ENCODE measurements at places on chromosomes 11 and 22. TPM values are rescaled to one million over a fixed set of nuclear protein-coding genes. Genes with fewer than 3 reads are reported as not detected.

- DNase-seq, result no peak
These were observed 4.7 kb downstream of the C11orf52 start for GRCh38 chr11:111923351-111923788.

DNA sequence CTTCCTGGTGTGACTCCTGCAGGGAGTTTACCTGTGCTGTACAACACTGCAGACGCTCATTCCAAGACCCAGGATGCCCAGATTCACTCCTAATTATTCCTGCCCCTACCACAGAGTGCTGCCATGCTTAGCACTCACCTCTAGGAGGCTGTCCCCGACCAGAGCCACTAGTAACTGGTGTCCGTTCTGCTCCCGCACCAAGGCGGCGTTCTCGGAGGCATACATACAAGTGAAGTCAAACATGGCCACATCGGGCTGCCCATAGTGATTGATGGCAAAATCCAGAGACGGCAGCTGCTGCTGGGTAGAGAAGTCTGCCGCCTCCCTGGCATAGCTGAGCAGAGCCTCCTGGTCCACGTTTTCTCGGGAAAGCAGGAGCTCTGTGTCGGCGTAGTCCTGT lies 122.3 kb upstream of the BID start:
- DNase-seq, result no peak

- no peak for DNase-seq
These were observed 8.0 kb upstream of the DSCAML1 start for GRCh38 chr11:117805045-117805444.

GRCh38 chr11:100706179-100706578 lies 19.1 kb downstream of the ARHGAP42 start:
- DNase-seq, result no peak

GRCh38 chr11:746289-747157 lies 741 bp upstream of the TALDO1 start:
- DNase-seq, result no peak

DNA sequence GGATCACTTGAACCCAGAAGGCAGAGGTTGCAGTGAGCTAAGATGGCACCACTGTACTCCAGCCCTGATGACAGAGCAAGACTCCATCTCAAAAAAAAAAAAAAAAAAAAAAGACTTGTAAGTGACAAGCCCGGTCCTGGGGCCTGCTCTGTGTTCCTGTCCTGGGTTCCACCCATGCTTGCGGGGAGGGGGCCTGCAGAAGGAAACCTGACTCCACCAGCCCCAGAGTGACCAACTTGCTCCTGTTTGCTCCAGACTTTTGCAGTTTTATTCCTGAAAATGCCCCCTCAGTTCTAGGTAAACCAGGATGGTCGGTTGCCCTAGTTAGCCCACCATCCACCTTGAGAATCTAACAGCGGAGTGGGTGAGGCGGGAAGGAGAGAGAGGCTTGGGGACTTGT lies 10.1 kb upstream of the LRP5 start:
- DNase-seq, result no peak

The LRP4 gene
- total RNA-seq, result 50.0 TPM

- no peak for DNase-seq
These were observed 392.5 kb downstream of the CTTN start for GRCh38 chr11:70790671-70791300.

The LSP1 gene
- total RNA-seq, result 23.6 TPM

DNA sequence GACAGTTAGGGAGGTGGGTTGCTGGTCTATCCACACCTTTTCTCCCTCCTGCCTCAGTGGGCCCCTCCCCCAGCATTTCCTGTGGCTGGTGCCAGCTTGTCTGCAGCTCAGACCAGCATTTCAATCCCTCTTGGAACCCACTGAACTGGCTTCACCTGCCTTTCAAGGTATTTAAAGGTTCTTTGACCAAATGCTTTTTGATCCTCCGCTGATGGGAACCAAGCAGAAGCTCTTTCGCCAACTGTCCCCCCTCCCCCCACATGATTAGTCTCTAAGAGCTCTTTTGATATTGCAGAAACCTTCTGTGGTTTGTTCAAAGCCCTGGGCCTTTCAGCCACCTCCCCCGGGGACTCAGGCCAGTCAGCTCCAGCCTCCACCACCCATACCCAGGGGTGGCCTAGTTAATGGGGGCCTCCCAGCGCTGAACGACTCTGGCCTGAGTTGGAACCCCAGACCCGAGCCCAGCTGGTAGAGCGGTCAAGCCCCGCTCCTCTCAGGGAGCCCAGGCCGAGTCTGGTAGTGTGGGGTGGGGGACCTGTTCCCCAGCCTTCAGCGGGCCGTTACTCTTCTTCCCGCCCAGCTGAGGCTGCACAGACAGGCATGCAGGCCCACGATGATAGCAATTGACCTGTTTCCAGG lies 6.0 kb upstream of the SYT7 start:
- no peak for DNase-seq

DNA sequence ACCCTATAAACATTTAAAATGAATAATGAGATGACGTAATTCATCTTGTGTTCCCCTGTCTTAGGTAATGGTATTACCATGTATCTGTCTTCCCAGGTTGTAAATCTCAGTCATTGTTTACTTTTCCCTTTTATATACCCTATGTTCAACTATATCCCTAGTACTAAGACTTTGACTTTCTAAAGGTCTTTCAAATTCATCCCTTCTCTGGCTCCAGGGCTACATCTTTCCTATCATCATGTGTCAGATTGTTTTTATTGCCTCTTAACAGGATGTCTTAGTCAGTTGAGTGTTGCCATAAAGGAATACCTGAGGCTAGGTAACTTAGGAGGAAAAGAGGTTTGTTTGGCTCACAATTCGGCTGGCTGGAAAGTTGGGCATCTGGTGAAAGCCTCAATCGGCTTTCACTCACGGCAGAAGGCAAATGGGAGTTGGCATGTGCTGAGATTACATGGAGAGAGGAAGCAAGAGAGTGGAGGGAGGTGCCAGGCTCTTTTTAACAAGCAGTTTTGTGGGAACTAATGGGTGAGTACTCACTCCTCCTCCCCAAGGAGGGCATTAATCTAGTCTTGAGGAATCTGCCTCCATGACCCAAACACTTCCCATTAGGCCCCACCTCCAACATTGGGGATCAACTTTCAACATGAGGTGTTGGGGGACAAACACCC lies 11.6 kb upstream of the DLAT start:
- no peak for DNase-seq

The DUSP8 gene
- total RNA-seq, result 28.2 TPM

DNA sequence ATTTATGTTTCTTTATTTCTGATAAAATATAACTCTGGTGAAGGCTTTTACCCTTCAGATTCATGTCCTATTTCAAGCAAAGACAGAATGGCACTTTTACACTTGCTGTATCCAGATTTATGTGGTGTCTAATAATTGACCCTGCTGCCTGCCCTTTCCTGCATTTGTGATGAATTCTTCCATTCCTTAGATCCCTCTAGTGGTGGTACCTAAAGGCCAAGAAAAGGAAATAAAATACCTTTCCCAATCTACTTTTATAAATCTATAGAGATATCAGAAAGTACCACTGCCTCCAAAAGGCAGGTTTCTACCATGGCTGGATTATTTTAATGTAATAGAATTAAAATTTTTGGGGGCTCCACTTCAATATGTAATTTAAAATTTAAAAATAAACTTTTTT lies 34.2 kb downstream of the CCDC81 start:
- no peak for DNase-seq

GRCh38 chr11:70575396-70576060 lies 177.2 kb downstream of the CTTN start:
- no peak for DNase-seq

The TREH gene
- total RNA-seq, result 2.2 TPM

The NPAS4 gene
- not detected for total RNA-seq

DNA sequence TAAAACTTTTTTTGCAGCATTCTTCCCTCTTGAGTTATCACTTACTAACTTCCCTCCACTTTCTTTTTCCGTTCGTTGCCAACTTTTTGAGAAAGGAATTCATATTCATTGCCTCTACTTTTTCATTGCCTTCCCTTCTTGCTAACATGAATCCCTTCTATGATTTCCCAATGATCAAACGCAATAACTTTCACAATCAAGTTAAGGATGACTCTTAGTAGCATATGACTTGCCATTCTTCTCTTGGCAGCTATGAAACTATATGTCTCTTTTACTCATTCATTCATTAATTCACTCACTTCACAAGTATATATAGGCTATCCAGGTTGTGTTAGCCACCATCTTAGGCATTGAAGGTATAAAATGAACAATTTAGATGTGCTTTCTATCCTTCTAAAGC lies 16.6 kb upstream of the ARHGAP20 start:
- DNase-seq, result no peak

The LRRC75B gene
- 15.7 TPM for total RNA-seq

GRCh38 chr22:45889539-45890350 lies 87.2 kb downstream of the WNT7B start:
- peak; percentile 41 for DNase-seq

GRCh38 chr11:87976009-87976408 lies 199.2 kb downstream of the RAB38 start:
- DNase-seq, result no peak

DNA sequence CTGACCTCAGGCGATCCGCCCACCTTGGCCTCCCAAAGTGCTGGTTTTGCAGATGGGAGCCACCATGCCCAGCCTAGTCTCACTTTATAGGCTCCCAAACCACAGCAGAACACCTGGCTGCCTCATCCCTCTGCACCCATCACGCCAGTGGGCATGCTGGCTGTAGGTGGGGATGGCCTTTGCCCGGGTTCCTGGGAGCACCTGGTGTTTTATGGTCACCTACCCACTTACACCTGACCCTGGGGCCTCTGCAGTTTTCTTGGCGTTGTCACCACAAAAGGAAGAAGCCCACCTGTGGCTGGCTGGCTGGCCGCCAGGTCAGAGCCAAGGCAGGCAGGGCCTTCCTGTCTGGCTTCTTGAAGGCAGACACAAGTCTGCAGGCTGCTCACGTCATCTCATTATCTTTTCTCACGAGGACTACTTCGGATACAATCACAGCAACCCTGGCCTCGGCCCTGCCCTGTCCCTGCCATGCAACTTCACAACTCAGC lies 8.2 kb downstream of the RRP7A start:
- peak; percentile 33 for DNase-seq

- no peak for DNase-seq
These were observed 981.0 kb upstream of the FAT3 start for GRCh38 chr11:91243630-91244029.

DNA sequence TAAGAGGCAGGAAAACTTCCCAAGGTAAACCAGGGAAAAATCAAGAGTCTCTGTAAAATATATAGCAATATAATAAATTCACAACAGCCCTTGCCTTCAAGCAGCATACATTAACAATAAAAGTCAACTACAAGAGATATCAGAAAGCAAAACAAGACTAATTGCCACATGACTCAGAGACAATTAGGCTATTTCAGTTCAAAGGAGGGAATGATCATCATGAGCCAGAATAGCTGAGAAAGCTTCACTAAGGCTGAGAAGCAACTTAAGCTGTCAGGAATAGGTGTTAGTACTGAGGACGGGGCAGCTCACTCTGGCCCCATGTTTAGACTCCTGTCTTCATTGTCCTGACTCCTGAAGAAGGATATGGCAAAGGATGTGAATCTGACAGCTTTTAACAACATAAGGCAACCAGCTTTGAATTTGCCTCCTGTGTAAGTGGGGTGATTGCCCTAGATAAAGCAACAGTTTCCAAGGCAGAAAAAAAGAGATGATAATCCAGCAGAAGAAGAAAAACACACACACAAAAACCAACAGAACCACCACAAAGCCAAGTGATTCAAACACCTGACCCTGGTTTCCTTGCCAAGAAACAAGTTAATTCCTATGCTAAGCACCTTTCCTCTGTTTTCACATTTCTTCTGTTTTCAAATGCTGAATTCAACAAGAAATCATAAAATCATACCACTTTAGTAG lies 60.8 kb downstream of the SIK3 start:
- DNase-seq, result no peak

GRCh38 chr22:19884954-19885751 lies 30.5 kb upstream of the GNB1L start:
- DNase-seq, result no peak

GRCh38 chr22:37331034-37331428 lies 48.7 kb downstream of the CYTH4 start:
- no peak for DNase-seq

DNA sequence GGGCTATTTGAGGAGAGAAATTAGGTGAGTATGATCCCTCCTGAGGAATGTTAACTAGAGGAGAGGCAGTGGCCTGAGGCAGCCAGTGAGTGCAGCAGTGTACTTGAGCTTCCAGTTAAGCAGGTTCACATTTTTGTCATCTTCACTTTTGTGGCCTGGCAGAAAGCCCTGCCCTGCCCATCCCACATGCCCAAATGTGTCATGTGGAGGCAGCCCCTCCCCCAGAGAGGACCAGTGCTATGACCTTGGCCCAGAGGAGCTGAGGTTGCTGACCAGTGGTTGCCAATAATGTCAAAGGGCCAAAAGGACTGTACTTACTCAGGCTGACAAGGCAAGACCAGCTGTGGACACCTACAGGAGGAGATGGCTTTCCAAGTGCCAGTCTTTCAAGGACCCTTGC lies 17.6 kb upstream of the GRK2 start:
- DNase-seq, result no peak

DNA sequence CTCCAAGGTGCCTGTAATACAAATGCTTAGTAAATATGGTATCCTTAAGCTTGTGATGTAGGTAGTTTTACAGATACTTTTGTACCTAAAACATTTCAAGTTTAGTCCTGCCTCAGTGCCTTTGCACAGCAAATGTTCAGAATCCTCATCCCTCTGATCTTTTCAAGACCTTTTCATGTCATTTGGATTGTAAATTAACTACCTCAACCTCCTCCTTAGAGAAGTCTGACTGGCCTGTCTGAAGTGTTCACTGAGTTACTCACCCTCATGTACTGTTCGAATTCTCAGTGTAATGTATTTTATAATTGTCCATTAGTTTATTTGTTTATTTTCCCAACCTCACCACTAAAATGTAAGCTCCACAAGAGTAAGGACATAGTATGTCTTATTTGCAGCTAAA lies 147.5 kb downstream of the ELP4 start:
- no peak for DNase-seq
